ENCODE measurements at places on chromosomes 6 and 20. TPM values are rescaled to one million over a fixed set of nuclear protein-coding genes. Genes with fewer than 3 reads are reported as not detected.

DNA sequence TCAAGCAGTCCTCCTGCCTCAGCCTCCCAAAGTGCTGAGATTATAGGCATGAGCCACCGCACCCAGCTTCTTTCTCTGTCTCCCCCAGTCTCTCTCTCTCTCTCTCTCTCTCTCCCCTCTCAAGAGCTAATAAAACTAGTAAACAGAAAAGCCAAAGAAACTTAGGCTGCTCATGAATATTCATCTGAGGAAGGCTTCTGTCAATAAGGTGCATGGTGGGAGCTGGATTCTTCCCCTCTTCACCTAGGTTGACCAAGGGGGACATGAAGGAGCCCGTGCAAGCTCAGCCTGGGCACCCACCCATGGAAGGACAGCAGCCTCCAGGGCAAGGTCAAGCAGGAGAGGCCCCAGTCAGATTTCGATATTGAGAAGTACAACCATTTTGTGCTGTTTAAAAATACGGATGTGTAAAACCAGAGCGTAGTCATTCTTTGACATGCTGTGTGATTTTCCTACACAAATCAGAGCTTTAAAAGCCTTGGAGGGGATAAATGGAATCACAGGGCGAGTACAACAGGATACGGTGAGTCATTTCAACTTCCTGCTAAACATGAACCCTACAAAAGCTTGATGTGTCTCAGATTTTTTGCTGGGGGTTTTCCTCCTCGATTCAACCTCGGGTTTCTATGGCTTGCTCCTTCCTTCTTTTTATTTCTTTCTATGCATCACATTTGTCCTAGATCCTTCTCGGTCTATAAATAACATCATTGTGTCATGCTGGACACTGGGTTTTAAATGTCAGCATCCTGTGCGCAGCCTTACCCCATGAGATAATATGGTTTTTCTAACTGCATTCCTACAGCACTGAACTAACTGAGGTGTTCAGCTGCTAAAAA lies 368.9 kb upstream of the JARID2 start:
- DNase-seq, result no peak

GRCh38 chr6:46704562-46704961 lies 16.9 kb downstream of the TDRD6 start:
- DNase-seq, result no peak

Gene CEP43
- total RNA-seq, result 22.1 TPM

GRCh38 chr6:158037021-158037420 lies 55.4 kb downstream of the SYNJ2 start:
- no peak for DNase-seq

DNA sequence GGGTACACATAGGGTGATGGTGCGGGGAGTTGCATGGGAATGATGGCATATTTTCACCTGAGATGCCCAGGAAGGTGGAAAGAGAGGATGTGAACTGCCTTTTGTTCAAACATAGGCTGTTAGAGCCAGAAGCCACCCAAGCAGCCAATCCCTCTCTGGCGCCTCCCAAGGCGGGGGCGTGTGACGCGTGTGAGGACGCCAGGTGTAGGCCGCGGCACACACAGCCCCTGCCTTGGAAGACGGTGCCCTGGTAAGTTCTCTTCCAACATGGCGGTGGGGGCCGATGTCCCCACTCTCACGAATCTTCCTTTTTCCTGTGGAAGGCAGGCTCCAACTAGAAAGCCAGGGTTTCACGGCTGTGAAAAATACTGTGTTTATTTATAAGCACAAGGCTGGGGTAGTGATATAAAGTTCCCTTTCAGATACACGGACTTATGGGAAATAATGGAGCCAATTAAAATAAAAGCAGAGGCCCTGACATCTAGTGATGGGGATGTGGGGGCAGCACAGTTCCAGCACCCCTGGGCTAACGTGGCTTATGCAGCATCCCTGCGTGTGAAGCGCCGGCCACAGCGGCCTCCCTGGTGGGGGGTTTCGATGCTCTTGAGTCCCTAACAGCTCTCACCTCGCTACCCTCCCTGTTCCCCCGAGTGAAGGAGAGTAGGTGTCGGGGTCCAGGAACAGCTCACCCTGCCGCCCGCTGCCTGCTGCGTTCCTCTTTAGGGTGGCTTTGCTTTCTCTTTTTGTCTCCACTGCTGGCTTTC lies 28.3 kb downstream of the CDH4 start:
- no peak for DNase-seq
